Fibroblast of skin of scalp (primary cell): ENCODE measurements at places on chromosomes 1 and 21.

GRCh38 chr1:83996621-83997020, 2.3 kb downstream of the TTLL7 start:
- peak; percentile 62 for DNase-seq

DNA sequence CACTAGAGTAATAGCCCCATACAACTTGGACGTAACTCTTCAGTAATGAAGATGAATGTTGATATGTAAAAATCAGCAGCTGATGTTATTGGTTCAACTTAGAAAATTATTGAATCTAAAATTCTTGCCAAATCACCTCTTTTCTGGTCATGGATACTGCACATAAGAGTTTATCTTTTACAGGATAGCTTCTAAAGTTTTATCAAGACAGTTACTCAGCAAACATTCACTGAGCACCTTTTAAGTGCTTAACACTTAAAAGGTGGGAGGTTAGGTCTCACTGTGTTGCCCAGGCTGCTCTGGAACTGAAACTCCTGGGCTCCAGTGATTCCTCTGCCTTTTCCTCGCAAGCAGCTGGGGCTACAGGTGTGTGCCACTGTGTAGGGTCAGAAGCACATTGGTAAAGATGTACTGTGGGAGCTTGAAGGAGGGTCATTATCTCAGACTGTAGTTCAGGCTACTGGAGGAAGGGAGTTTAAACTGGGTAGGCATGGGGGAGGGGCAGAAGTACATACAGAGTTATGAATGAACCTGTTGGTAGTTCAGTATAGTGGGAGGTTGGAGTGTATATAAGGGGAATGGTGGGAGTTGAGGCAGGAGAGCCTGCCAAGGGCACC, 2.0 kb downstream of the MPZL1 start:
- DNase-seq: no peak

GRCh38 chr1:48741380-48741779, 35.3 kb downstream of the BEND5 start:
- peak; percentile 4 for DNase-seq

- DNase-seq: peak; percentile 74
Measured at GRCh38 chr1:53410100-53410541, 49.1 kb upstream of the DMRTB1 start.

- no peak for DNase-seq
Measured at GRCh38 chr1:110300412-110301085, 38.6 kb upstream of the RBM15 start.

GRCh38 chr1:32272557-32273390, 19.1 kb upstream of the HDAC1 start:
- no peak for DNase-seq

DNA sequence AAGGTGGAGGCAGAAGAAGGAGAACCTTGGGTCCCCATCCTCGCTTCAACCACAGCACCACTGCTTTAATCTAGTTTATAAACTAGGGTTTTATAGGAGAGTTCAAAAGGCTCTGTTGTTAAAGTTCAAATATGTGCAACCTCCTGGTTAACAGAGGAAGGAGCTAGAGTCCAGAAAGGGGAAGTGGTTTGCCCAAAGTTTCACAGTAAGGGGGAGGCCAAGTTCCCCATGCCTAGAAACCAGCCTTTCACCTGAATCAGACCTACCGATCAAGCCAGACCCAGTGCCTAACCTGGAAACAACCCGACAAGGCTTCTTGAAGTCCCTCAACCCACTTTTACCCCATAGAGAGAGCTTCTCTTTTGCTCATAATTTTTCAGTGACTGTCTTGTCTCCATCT, 106.5 kb downstream of the PLPP3 start:
- DNase-seq: no peak

DNA sequence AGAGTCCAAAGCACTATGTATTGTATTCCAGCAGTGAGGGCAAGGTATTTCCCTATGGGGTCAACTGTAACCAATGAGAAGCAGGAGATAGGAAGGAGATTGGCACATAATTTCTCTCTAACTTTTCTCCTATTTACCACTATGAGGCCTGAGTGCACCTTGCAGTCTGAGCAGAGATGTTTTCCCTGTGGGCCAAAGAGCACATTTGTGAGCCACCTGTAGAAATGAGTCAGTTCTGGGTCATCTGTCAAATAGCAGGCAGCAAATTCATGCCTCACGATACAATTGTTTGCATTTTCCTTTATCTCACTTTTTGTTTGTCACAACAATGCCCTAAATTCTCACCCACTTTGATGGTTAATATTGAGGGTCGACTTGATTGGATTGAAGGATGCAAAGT, 547.2 kb upstream of the NCAM2 start:
- DNase-seq: no peak

DNA sequence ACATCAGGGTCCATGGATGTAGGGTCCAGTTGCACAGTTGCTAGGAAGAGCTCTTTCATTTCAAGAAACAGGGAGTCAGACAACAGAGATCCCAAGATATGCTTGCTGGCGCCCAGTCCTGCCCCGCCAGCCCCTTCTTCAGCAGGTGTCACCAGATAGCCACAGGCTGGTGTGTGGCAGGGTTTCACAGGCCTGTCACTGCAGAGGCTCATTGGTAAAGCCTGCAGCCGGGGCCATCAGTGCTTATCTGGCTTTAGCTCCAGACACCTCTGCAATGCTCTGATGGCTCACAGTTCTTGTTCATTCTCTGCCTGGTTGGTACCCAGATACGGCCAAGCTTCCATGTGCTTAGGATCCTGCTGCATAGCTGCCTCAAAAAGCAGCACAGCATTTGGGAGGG, 12.4 kb upstream of the ZNF124 start:
- DNase-seq: no peak

- DNase-seq: peak; percentile 23
Measured at GRCh38 chr1:108584428-108584856, 24.5 kb downstream of the EEIG2 start.

DNA sequence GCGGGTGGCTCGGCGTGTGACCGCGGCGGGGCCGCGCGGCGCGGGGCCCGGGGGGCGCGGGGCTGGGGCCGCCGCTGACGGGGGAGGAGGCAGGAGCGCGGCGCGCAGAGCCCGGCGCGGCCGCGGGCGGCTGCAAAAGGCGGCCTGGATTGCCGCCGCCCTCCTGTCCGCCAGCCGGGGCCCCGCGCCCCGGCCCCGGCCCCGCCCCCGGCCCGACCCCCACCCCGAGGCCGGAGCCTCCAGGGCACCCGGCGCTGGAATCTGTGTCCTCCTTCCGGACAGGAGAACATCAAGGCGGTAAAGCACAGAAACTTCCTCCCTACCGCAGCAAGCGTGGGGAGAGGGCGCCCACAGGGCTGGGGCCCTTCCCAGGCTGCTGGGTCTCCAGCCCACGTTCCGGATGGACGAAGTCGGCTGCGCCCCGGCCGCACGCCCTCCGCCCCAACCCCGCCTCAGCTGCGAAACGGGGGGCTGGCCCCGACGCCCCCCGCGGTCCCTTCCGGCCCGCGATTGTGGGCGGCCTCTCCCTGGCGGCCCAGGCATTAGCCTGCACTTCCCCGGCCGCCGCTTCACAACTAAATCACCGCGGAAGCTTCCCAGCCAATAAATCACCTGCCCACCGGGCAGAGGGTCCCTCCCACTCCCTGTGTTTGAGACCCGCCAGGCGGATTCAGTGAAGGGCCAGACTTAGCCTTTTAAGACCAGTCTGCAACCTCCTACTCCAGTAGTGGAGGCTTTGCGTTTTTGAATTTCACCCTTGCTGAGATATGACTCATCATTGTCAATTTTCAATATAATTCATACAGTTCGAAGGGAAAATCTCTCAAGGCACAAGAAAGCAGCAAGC, 106.0 kb downstream of the SLC45A1 start:
- DNase-seq: peak; percentile 66

DNA sequence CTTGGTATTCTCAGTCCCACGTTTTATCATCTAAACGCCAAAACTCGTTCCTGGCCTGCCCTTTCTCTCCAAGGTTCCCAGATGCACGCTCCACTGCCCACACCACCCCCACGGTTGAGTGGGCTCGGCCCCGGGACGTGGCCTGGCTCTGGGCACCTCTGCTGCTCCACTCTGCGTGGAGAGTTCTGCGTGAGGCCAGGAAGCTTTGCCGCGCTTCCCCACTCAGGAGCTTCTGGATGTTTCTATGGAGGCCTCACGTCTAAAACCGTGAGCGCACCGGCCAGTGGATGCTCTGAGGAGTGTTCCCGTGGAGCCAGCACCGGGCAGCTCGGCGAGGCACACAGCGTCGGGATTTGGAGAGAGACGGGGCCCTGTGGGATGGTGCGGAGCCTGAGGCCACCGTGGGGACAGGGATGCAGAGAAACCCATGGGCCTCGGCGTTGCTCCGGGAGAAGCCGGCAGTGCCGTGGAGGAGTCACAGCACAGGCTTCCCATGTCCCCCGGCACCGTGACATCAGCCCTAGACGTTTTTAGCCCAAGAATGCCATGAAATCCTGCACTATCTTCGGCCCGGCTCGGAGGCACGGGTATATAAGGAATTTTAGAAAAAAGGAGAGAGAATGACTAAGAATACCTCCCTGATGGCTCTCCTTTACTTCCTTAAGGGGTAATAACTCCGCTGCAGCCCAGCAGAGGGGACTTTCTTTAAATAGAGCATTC, 125.9 kb downstream of the PRDM16 start:
- peak; percentile 44 for DNase-seq

GRCh38 chr1:184791550-184791900, 36.9 kb upstream of the EDEM3 start:
- peak; percentile 56 for DNase-seq

GRCh38 chr1:208248307-208248801, 4.2 kb upstream of the PLXNA2 start:
- no peak for DNase-seq

DNA sequence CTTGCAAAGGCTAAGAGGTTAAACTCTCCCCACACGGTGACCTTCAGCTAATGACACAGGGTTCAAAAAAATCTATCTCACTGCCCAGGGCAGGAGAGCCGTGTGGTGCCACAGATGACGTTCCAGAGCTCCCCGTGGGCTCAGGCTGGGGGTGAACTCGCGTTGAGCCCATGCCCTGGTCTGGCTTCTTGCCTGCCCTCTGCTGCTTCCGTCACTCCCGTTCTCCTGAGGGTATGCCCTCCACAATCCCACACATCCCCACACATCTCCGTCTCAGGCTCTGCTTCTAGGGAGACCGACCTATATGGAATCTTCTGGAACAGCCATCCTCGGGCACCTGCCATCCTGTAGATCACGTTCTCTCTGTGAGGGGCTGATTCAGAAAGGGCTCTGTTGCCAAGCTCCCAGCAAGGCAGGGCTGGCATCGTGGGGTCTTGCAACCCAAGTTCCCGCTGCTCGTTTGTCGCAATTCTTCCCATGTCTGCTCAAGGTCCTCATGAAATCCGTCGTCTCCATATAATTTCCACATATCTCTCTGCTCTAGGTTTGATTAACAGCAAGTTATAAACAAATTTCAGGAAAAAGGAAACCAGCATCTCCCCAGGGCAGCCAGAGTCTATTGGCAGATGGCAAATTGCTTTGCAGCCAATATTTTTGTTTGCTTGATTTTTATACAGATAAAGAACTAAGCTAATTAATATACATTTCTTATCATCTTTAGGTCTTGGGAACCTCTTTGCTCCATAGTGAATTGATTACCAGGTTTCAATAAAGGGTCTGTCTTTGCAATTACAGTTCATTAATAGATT, 278.2 kb downstream of the PTPRU start:
- DNase-seq: no peak

DNA sequence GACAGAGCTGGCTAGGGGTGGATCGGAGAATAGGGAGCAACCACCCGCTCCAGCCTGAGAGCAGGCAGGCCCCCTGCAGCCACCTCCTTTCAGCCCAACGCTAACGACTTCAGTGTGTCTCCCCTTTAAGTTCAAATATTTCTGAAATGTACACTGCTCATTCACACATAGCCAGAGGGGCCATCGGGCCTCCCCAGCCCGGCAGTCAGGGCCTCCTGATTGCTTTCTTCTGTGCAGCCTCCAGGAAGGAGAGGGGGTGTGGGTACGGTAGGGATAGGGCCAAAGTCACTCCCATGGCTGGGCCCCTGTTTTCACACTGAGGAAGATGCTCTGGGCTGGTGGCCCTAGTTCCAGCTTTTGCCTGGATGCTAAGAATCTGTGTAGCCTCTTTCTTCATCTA, 64.8 kb downstream of the EPHB2 start:
- no peak for DNase-seq

DNA sequence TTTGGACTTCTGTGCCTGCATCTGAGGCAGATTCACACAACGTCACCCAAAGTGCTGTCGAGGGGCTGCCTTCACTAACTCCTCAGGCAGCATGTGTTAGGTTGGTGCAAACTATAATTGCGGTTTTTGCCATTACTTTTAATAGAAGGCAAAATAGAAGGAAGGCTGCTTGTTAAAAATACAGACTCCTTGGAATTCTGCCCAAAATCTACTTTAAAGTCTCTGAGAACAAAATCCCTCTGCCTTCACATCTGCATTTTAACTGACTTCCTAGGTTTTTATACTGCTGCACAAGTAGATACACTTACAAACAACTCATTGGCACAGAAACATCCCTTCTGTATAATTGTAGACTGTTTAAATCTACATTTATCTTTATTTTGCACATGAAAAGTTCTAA, 41.3 kb upstream of the SLC19A2 start:
- DNase-seq: no peak

- DNase-seq: no peak
Measured at GRCh38 chr21:17784180-17784598, 35.0 kb downstream of the C21orf91 start.

DNA sequence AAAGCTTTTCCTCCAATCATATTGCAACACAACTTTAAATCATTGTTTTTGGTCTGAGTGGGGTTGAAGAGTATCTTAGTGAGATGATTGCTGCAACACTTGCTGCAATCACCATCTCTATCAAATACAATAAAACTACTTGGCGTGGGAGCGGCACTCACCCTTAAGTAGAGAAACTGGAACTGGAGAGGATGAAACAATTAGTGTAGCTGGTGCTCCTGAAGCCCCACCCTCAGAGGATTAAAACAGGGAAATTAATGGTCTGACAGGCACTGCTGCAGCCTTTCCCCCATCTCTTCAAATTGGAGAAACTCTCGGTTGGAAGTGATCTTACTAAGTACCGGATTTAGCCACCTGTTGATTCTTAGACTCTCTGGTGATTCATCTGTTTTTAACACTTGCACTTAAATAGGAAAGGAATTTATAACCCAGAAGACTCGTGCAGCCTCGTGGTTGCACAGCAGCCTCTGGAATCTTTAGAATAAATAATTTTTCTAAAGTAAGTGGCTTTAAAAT, 80.5 kb upstream of the KIF26B start:
- peak; percentile 41 for DNase-seq

GRCh38 chr1:228112617-228113016, 3.5 kb upstream of the MRPL55 start:
- DNase-seq: no peak

DNA sequence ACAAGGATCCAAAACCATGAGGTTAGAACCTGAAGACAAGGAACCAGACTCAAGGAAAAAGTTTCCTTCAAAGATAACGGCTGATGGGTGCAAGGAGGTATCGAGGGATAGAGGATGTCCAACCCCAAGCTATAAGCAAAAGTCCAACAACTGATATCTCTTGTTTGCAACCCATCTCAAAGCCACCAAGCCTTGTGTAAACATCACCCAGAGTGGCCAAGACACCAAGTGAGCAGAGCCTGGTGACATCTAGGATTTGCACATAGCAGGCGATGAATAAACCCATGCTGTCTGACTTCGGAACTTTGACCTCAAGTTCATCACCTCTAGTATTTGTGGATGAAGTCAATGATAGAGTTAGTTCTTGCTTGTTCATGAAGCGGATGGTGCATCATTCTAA, 180.7 kb downstream of the ETS2 start:
- no peak for DNase-seq
